ENCODE measurements at places on chromosomes 16 and 17.

GRCh38 chr16:74700116-74700437, 585 bp downstream of the MLKL start:
- DNase-seq: no peak

GRCh38 chr17:64117981-64118979, 11.7 kb downstream of the ERN1 start:
- peak; percentile 22 for DNase-seq

GRCh38 chr16:77969861-77970260, 52.5 kb upstream of the CLEC3A start:
- no peak for DNase-seq

- DNase-seq: peak; percentile 35
These were observed 23.2 kb downstream of the ZNF213 start for GRCh38 chr16:3158026-3158509.

GRCh38 chr17:74493331-74493833, 26.9 kb downstream of the CD300A start:
- peak; percentile 38 for DNase-seq

- no peak for DNase-seq
These were observed 11.6 kb upstream of the SUPT4H1 start for GRCh38 chr17:58363457-58364185.

DNA sequence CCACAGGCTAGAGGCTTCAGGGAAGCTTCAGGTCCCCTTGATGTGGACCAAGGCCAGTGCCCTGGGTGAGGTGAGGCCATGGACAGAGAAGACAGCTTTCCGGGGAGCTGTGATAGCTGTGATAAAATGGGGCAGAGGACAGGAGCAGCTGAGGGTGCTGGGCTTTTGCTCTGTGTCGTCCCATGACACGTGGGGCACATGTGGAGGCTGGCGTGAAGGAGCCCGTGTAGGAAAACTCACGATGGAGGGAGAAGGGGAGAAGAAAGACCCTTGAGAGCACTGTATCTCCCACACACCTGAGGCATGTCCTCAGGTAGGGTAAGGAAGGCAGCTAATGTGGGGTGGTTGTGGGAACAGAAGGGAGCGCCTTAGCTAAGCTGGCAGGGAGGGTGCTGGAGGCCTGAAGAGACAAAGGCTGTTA, 21.3 kb downstream of the B9D1 start:
- DNase-seq: no peak

GRCh38 chr17:81514739-81515529, 2.3 kb upstream of the ACTG1 start:
- peak; percentile 55 for DNase-seq

GRCh38 chr17:33057564-33057963, 65.9 kb downstream of the SPACA3 start:
- no peak for DNase-seq

DNA sequence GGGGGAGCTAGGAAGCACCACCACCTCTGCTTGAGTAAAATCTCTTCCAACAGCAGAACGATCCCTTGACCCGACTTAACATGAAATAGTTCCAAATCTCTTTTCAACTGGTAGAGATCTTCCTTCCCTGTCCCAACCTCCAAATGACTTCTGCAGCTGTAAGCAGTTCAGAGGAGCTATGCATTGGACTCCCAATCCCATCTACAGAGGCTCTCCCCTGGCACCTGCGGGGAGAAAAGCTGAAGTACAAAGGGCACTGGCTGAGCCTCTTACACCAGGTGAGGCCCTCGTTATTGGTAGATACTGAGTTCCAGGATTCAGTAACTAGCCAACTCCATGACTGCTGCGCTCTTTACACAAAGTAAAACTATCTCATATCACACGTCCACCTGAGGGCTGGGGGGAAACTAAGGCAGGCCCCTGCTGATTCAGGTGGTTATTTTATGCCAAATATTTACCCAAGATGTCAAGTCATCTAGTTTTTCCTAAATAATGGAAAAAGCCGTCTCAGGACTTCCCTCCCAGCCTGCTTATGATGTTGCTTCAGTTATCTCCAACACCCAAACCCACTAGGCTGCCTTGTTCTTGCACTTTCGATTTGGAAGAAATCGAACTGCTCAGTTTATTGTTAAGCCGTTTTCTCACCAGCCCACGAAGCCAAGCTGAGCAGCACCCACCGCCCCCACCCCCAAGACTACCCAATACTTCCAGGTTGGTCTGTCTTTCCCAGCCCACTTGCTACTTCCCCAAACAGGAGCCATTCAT, 3.2 kb downstream of the ACTG1 start:
- peak; percentile 29 for DNase-seq

- DNase-seq: no peak
These were observed 281.9 kb downstream of the FTO start for GRCh38 chr16:53985861-53986260.

DNA sequence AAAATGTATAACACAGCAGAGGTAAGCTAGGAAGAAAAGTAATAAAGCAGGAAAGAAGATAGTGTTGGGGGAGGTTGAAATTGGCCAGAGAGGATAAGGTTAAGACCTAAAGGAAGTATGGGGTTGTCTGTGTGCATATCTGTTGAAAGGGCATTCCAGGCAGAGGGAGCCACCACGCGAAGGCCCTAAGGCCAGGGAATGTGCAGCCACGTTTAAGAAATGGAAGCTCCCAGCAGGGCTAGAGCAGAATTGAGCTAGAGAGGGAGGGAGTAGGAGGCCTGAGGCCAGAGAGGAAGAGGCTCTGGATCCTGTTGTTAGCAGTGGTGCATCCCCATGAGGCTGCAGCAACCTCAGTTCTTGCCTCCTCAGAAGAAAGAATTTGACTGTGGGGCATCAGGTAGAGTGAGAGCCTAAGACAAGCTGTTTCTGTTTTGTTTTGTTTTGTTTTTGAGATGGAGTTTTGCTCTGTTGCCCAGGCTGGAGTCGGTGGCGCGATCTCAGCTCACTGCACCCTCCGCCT, 59.0 kb upstream of the CACNG5 start:
- DNase-seq: no peak

DNA sequence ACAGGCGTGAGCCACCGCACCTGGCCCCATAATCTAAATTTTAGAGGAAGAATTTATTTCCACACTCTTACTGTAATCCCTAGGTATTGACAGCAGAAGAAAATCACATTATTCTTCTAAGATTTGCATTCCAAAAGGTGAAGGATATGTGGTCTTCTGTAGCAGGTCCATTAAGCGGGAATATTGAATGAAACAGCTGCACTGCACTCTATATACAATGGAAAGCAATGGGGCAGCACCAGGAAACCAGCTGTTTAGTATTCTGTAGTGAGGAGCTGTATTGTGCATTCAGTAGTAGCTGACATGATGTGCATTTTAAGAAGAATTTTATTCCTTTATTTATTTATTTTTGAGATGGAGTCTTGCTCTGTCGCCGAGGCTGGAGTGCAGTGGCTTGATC, 49.6 kb downstream of the PSMD12 start:
- DNase-seq: no peak

DNA sequence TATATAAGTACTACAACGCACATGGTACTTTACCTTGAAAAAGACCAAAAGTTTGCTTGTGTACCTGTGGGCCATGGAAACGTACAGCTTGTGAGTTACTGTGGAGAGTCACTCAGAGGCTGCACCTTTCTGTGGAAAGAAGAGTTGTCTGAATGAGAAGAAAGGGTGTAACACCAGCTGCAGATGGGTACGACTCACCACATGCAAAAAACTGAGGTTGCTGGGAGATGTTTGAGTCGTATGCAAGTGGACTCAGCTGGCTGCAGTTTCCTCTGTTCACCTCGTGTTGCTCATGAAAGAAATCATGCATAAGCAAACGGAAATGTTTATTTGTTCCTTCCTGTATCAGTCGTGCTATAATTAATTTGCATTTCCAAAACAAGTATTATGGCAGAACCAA, 22.4 kb upstream of the DYNLRB2 start:
- no peak for DNase-seq

DNA sequence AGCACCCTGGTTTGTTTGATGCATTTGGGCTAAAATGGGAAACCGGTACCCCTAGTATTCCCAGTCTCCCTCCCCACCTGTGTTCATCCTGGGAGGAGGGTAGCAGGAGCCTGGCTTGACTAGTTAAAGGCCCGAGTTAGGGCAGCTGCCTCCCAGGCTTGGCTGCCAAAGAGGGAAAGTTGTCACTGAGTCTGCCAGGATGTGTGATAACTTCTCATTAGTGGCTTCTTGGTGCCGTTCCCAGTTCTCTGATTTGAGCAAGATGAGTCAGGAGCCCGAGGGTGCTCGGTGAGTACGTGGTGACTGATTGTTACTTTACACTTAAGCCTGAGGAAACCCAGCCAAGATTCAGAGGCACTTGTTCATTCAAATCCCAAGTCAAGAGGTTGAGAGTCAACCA, 2.5 kb downstream of the KRT32 start:
- peak; percentile 32 for DNase-seq

DNA sequence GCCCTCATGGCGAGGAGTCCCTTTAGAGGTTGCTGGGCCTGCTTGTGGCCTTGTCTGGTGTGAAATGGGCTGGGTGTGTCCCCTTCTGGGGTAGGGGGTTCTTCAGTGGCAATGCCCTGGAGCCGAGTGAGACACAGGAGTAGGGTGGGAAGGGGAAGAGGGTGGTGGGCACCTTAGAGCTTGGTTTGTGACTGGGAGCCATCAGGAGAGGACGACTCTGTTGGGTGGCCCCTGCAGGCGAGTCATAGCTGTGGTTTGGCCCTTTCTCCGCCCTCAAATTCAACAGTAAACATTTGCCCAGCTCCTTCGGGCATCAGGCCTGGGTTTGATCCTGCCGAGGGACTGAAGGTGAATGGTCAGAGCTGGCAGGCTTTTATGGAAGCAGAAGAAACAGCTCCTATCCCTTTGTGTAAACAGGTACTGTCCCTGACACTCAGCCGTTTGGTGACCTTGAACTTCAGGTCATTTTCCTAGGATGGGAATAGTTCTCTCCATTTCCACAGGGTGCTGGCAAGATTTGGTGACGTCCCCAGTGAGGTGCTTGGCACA, 2.9 kb downstream of the E4F1 start:
- DNase-seq: no peak

GRCh38 chr16:89366561-89367537, 123.5 kb downstream of the ANKRD11 start:
- no peak for DNase-seq

- peak; percentile 48 for DNase-seq
These were observed 781 bp downstream of the ARHGDIA start for GRCh38 chr17:81870131-81870980.

- no peak for DNase-seq
These were observed 727 bp upstream of the TENT4B start for GRCh38 chr16:50152351-50152806.

DNA sequence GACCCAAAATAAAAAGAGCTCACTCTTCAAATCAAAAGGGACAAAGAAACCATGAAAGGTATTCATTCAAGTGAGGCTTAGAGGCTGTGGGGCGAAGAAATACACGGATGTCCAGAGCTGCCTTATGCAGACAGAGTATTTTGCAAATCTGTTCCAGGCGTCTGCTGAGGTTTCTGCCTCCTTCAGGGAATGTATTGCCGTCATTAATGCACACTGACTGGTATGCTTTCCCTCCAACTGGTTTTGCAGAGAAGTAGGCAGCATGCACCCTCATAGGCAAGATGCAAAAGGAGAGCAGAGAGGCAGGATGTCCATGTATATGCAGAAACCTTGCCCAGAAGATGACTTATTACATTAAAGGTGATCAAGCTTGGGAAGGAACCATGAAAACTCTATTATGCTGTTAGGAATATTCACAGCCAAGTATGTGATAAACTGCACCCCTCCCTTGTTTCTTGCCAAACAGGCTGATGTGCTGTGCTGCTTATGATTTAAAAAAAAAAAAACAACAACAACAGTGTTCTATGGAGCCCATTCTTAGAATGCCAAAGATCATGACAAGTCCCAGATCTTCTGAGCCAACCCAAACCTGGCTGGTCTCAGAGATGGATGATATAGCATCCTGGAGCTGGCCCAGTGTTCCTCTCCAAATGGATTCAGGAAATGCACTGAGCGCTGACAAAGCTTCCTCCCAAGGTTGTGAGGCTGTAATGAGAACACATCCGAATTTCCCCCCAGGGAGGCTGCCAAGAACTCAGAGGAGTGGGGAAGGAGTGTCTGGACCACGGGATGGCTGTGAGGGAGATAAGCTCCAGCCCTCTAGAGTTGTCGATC, 77.6 kb upstream of the HLF start:
- DNase-seq: peak; percentile 36

DNA sequence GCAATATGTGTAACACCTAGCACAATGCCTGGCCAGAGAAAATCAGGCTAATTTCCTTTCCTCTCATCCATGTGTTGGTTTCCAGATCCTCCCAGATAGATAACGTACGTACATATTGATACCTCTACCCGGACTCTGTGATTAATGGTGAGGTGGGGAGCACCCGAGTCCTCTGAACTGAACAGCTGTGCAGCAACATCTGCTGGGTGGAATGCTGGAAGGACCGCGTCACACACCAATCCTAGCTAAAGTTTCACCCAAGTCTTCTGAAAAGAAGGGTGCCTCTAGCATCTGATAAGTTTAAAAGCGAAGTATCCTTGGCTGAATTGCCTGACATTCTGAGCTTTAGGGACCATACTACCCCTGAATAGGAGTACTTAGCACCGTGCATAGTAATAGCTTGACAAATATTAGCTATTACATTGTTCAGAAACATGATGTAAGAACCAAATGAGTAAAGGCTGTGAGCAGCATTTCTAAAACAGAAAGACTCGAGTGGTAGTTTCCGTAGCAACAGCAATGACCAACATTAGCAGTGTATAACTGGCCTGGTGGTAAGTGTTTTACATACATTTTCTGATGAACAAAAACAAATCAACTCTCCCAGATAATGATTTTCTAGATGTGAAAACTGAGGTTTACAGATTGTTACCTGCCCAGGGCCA, 91.4 kb downstream of the SYCE1L start:
- no peak for DNase-seq

DNA sequence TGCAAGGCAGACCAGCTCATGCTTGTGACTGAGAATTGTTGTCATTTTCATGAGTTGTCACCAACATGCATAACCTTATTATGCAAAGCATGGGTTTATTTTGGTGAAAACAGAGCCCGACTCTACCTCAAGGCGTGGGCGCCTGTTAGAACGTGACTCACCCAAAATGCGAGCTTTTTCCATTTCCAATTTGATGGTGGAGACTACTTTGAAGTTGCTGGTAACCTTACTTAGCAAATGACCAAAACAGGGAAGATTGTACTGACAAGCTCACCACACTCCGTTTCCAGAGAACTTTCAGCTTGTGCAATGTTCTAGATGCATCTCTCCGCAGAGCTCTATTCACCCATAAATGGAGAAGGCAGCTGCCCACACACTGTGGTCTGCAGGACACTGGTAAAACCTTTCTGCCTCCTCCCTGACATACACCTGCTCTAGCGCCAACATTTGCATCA, 284.5 kb downstream of the MAF start:
- no peak for DNase-seq

DNA sequence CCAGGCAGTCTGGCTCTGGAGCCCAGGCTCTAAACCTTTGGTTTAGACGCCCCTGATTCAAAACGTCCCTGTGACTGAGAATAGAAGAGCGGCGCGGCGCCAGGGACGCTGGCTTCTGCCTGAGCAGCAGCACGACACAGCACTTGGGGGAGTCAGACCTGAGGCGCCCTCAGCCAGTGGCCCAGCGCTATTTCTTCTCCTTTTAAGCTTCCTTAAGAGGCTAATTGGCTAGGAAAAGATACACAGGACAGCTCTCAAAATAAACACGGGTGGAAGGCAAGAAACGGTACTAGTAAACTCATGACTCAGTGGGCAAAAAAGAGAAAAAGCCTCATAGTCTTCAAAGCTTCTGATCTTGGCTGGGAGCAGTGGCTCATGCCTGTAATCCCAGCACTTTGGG, 34.9 kb downstream of the GTF3C1 start:
- DNase-seq: no peak

Data from endothelial cell of umbilical vein (primary cell).